ENCODE measurements at places on chromosomes 12 and 14.

GRCh38 chr12:44158746-44159145 is 322.9 kb downstream of the TMEM117 start:
- DNase-seq, result no peak
- H3K4me3 ChIP-seq, result no peak overlapping the region
- no peaks in the 10 kb centered on the region for H3K36me3 ChIP-seq
- H3K27ac ChIP-seq, result no peak overlapping the region
- no peaks in the 10 kb centered on the region for H3K27me3 ChIP-seq

DNA sequence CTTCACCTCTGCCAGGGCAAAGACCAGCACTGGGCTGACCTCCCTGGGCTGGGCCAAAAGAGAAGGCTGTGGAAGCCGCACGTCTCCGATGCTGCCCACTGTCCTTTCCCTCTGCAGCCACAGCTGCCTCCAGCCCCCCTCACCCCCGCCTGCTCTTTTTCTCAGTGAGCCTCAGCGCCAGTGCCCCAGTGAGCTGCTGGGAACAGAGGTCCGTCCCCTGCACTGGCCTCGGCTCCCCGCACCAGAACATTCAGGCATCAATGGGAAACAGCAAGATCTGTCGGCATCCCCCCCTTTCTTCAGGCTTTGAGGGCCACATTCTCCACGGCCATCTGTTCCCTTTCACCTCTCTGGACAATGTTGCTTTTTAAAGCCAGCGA is 398.1 kb downstream of the ZFP36L1 start:
- no peaks in the 10 kb centered on the region for H3K36me3 ChIP-seq
- H3K4me1 ChIP-seq, result peaks cover 42% of the 10 kb centered on the region
- H3K27ac ChIP-seq, result no peak overlapping the region
- DNase-seq, result no peak
- H3K27me3 ChIP-seq, result no peaks in the 10 kb centered on the region
- no peak overlapping the region for H3K4me3 ChIP-seq

DNA sequence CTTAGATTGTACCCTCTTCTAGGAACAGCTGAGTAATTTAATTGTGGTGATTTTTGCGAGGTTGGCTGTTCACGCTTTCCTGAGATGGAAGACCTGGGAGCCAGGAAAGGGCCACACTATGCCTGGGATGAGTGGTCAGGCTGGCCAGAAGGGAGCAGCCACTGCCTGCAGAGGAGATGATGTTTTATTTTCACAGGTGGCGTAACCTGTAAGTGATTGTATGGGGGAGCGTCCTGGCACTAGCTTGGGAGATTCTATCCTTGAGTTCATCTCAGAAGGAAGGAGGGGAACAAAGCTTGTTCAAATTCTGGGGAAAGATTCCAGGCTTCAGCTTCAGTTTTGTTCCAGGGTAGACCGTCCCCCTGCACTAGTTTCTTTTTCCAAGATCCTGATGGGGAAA is 1.2 kb downstream of the RPH3A start:
- no peak overlapping the region for H3K27ac ChIP-seq
- H3K4me1 ChIP-seq, result no peaks in the 10 kb centered on the region
- DNase-seq, result no peak
- peaks cover 14% of the 10 kb centered on the region for H3K27me3 ChIP-seq
- H3K36me3 ChIP-seq, result no peaks in the 10 kb centered on the region
- H3K4me3 ChIP-seq, result no peak overlapping the region

- no peak for DNase-seq
- H3K27me3 ChIP-seq, result no peaks in the 10 kb centered on the region
Measured at GRCh38 chr12:5305425-5305824, 126.5 kb upstream of the NTF3 start.

DNA sequence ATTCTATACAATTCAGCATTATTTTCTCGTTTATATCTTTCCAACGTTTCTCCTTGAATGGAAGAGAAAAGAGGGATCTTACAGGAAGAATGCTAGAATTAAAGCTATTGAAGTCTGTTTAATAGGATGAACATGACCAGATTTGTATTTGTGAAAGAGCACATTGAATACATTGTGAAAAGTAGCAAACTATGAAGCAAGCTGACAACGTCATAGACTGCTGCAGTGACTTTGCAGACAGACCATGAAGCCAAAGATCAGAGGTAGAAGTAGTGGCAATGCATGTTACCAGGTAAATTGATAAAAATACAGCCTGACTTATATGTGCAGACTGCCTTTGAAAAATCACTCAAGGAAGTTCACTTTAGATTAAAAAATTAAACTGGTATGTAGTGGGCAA is 146.1 kb downstream of the RASSF9 start:
- H3K36me3 ChIP-seq, result no peaks in the 10 kb centered on the region
- H3K27ac ChIP-seq, result peak overlapping the region; percentile 36
- H3K4me1 ChIP-seq, result no peaks in the 10 kb centered on the region
- no peak for DNase-seq
- no peak overlapping the region for H3K4me3 ChIP-seq

DNA sequence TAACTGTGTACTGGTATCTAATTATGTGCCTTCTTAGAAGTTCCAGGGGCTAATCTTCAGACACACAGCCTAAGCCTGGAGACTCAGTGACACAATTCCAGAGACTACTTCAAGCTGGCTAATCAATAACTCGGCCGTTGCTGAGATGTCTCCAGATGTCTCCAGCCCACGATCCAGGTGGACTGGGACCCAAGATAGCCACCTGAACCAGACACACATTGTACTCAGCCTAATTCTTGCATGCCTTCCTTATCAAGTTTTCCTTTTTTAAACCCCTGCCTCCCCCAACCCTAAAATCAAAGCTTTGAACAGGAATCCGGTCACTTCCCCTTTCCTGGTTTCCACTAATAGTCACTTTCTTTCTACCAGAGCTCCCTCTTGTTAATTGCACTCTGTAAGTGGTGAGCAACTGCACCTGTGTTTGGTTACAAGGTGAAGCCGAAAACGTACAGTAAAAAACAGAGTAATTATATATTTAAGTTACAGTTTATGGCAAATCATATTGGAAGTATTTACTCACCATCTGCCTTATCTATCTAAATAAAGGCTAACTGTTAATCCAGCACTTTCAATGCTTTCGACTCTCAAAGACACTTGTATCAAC is 39.8 kb upstream of the PTGDR start:
- H3K27ac ChIP-seq, result no peak overlapping the region
- no peaks in the 10 kb centered on the region for H3K27me3 ChIP-seq
- DNase-seq, result no peak
- H3K4me1 ChIP-seq, result no peaks in the 10 kb centered on the region
- peaks cover under 1% of the 10 kb centered on the region for H3K36me3 ChIP-seq
- no peak overlapping the region for H3K4me3 ChIP-seq

DNA sequence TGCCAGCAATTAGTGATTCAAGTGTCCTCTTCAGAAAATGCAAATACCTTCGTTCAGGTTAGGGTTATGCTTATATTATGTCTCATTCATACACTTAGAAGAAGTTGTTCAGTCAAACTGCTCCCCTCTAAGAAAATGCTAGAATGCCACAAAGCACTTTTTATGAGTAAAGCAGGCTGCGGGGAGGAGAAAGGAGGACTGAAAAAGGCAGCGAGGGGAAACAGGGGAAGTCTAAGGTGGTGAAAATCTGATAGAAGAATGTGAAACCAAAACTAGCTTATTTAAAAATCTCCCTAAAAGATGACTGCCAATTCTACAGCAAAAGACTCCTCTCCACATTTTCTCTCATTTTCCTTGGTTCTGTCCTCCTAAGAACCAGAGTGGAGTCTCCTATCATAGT is 70.1 kb downstream of the PRKD1 start:
- no peaks in the 10 kb centered on the region for H3K27me3 ChIP-seq
- DNase-seq, result no peak
- H3K4me1 ChIP-seq, result peaks cover 2% of the 10 kb centered on the region
- H3K4me3 ChIP-seq, result no peak overlapping the region
- H3K36me3 ChIP-seq, result no peaks in the 10 kb centered on the region

DNA sequence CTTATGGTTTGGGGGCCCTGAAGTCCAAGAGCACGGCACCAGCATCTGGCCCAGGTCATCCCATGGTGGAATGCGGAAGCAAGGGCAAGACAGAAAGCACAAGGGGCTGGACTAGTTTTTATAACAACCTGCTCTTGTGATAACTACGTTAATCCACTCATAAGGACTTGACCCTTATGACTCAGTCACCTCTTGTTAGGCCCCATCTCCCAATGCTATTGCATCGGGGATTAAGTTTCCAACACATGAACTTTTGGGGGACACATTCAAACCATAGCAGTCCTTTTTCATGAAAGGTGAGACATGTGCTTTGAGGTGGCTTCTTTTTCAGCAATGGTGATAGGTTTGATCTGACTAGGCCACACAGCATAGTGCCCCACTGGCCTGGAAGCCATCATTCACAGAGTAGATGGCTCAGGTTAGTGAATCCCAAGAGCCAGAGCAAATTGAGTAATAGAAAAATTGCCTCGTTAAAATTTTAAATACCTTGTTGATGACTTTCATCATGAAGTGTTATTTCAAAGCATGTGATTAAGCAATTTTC is 12.1 kb downstream of the FRMD6 start:
- H3K27ac ChIP-seq, result peak overlapping the region; percentile 42
- H3K27me3 ChIP-seq, result no peaks in the 10 kb centered on the region
- peaks cover 46% of the 10 kb centered on the region for H3K36me3 ChIP-seq
- DNase-seq, result no peak
- no peak overlapping the region for H3K4me3 ChIP-seq
- peaks cover 45% of the 10 kb centered on the region for H3K4me1 ChIP-seq

GRCh38 chr14:99318091-99318958 is 46.3 kb upstream of the BCL11B start:
- no peaks in the 10 kb centered on the region for H3K36me3 ChIP-seq
- DNase-seq, result no peak
- H3K4me1 ChIP-seq, result peaks cover 6% of the 10 kb centered on the region
- H3K27ac ChIP-seq, result no peak overlapping the region
- peaks cover 15% of the 10 kb centered on the region for H3K27me3 ChIP-seq

GRCh38 chr14:101538878-101539277 is 22.4 kb upstream of the DIO3 start:
- H3K27me3 ChIP-seq, result peaks cover 48% of the 10 kb centered on the region
- no peak overlapping the region for H3K27ac ChIP-seq
- DNase-seq, result no peak
- H3K36me3 ChIP-seq, result no peaks in the 10 kb centered on the region

DNA sequence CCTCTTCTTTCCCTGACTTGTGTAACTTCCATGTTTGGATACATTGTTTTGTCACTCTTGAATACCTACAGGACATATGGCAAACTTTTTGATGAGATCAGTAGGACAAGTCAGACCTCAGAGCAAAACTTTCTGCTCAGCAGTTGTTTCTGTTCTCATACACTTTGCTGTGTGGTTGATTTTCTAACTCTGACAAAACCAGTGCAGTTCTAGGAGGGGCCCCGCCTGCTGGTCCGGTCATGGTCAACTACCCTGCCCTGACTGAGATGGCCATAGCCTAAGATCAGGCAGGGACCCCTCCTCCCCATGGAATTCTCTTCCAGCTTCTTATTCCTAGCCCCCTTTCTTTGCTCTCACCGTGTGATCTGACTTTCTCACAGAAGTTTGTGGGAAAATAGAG is 92.8 kb downstream of the OTOGL start:
- no peak for DNase-seq
- H3K27me3 ChIP-seq, result no peaks in the 10 kb centered on the region
- H3K4me3 ChIP-seq, result no peak overlapping the region
- H3K27ac ChIP-seq, result no peak overlapping the region

DNA sequence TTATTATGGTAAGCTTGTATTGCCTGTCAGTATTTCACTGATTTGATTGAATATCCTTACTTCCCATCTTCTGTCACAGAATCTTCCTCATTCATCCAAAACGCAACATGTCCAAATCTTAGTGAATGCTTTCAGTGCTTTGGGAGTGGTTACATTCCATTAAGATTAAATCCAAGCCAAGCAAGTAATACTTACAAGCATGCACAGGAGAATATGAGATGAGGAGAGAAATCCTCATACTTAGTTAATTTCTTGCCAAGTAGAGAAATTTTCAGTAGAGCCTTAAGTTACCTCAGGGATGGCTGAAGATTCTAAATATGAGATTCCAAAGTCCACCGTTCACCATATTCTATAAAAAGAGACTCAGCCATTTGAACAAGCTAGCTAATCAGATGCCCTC is 316.0 kb downstream of the RAD51B start:
- no peak overlapping the region for H3K4me3 ChIP-seq
- DNase-seq, result no peak

- no peak overlapping the region for H3K27ac ChIP-seq
- H3K36me3 ChIP-seq, result no peaks in the 10 kb centered on the region
- H3K4me1 ChIP-seq, result no peaks in the 10 kb centered on the region
- no peak overlapping the region for H3K4me3 ChIP-seq
- no peak for DNase-seq
Measured at GRCh38 chr12:74722709-74723108, 185.1 kb downstream of the ATXN7L3B start.

DNA sequence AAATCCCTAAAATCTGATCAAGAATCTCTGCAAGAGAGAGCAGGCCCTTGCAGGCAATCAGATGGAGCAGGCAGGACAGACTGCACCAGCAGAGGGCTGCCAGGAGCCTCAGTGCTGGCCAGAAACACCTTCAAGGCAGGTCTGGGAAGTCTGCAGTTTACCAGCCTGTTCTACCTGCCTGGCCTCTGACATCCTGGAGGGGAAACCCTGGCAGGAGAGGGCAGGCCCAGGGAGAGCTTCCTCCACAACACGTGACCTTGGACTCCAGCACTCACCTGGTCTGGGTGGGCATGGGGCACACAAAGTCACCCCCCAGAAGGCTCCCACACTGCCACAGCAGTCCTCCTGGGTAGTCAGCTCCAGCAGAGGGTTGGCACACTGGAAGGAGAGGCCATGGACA is 56.0 kb downstream of the ISCA2 start:
- peak overlapping the region; percentile 91 for H3K27ac ChIP-seq
- peaks cover 21% of the 10 kb centered on the region for H3K4me1 ChIP-seq
- H3K27me3 ChIP-seq, result no peaks in the 10 kb centered on the region
- no peak overlapping the region for H3K4me3 ChIP-seq
- no peaks in the 10 kb centered on the region for H3K36me3 ChIP-seq
- DNase-seq, result peak; percentile 51

- no peaks in the 10 kb centered on the region for H3K27me3 ChIP-seq
- no peak for DNase-seq
- H3K27ac ChIP-seq, result no peak overlapping the region
- H3K36me3 ChIP-seq, result peaks cover 34% of the 10 kb centered on the region
- no peak overlapping the region for H3K4me3 ChIP-seq
Measured at GRCh38 chr14:23468704-23469126, 788 bp upstream of the NGDN start.

GRCh38 chr14:103000291-103000921 is 56.9 kb downstream of the CDC42BPB start:
- H3K4me3 ChIP-seq, result no peak overlapping the region
- H3K27ac ChIP-seq, result no peak overlapping the region
- no peaks in the 10 kb centered on the region for H3K27me3 ChIP-seq

GRCh38 chr12:2627076-2627834 is 167.5 kb upstream of the FKBP4 start:
- no peak for DNase-seq
- H3K27me3 ChIP-seq, result peaks cover 57% of the 10 kb centered on the region
- no peaks in the 10 kb centered on the region for H3K36me3 ChIP-seq
- H3K27ac ChIP-seq, result no peak overlapping the region

GRCh38 chr12:130719263-130719859 is 3.3 kb upstream of the RIMBP2 start:
- H3K4me1 ChIP-seq, result peaks cover 7% of the 10 kb centered on the region
- peaks cover 34% of the 10 kb centered on the region for H3K27me3 ChIP-seq
- no peak for DNase-seq
- H3K4me3 ChIP-seq, result no peak overlapping the region
